Endothelial cell of umbilical vein (primary cell): ENCODE measurements at places on chromosomes 12 and 14. TPM values are rescaled to one million over a fixed set of nuclear protein-coding genes. Genes with fewer than 3 reads are reported as not detected.

The RACGAP1 gene
- 56.3 and 62.9 TPM in 2 replicates for total RNA-seq

The C14orf39 gene
- total RNA-seq = not detected in 2 replicates

The KCNJ8 gene
- not detected in 2 replicates for total RNA-seq

The CCDC38 gene
- not detected in 2 replicates for total RNA-seq

The FAR2 gene
- total RNA-seq = 61.7 and 66.3 TPM in 2 replicates

The TMPRSS12 gene
- total RNA-seq = not detected in 2 replicates

The ABCB9 gene
- 12.0 and 16.9 TPM in 2 replicates for total RNA-seq

The TBX3 gene
- total RNA-seq = 1.1 and 2.0 TPM in 2 replicates

The TAS2R7 gene
- not detected in 2 replicates for total RNA-seq

The INSM2 gene
- not detected in 2 replicates for total RNA-seq

The GIT2 gene
- total RNA-seq = 67.7 and 77.2 TPM in 2 replicates

The POTEM gene
- not detected in 2 replicates for total RNA-seq

The BLTP3B gene
- 16.0 and 17.9 TPM in 2 replicates for total RNA-seq

The SSTR1 gene
- 1.2 and 1.4 TPM in 2 replicates for total RNA-seq

The KLRD1 gene
- total RNA-seq = 0.13 and 0.18 TPM in 2 replicates

The ASIC1 gene
- 0.53 and 0.55 TPM in 2 replicates for total RNA-seq

The WNT1 gene
- not detected in 2 replicates for total RNA-seq

The ARHGEF40 gene
- 1.9 and 2.6 TPM in 2 replicates for total RNA-seq

The SCNN1A gene
- total RNA-seq = 0.18 TPM in 1 of 2 replicates, not detected in the other

The RFX4 gene
- total RNA-seq = not detected in 2 replicates

The OAS2 gene
- 2.4 and 3.1 TPM in 2 replicates for total RNA-seq

The CTSG gene
- total RNA-seq = not detected in 2 replicates

The RTRAF gene
- 225 and 237 TPM in 2 replicates for total RNA-seq

The SMCO2 gene
- 0.49 and 1.2 TPM in 2 replicates for total RNA-seq

The HPD gene
- total RNA-seq = not detected in 2 replicates

The TAS2R20 gene
- 2.2 and 3.3 TPM in 2 replicates for total RNA-seq

The EML1 gene
- total RNA-seq = 33.0 and 47.8 TPM in 2 replicates

The KRT77 gene
- not detected in 2 replicates for total RNA-seq
